ENCODE measurements at places on chromosomes 16 and 17.
A peak's percentile ranks its signal among the peaks of the same experiment; 100 is the strongest.

- no peak for DNase-seq
Observed at GRCh38 chr17:82848022-82848592, 8.3 kb upstream of the ZNF750 start.

- no peak for DNase-seq
Observed at GRCh38 chr16:26985100-26986065, 81.3 kb upstream of the C16orf82 start.

DNA sequence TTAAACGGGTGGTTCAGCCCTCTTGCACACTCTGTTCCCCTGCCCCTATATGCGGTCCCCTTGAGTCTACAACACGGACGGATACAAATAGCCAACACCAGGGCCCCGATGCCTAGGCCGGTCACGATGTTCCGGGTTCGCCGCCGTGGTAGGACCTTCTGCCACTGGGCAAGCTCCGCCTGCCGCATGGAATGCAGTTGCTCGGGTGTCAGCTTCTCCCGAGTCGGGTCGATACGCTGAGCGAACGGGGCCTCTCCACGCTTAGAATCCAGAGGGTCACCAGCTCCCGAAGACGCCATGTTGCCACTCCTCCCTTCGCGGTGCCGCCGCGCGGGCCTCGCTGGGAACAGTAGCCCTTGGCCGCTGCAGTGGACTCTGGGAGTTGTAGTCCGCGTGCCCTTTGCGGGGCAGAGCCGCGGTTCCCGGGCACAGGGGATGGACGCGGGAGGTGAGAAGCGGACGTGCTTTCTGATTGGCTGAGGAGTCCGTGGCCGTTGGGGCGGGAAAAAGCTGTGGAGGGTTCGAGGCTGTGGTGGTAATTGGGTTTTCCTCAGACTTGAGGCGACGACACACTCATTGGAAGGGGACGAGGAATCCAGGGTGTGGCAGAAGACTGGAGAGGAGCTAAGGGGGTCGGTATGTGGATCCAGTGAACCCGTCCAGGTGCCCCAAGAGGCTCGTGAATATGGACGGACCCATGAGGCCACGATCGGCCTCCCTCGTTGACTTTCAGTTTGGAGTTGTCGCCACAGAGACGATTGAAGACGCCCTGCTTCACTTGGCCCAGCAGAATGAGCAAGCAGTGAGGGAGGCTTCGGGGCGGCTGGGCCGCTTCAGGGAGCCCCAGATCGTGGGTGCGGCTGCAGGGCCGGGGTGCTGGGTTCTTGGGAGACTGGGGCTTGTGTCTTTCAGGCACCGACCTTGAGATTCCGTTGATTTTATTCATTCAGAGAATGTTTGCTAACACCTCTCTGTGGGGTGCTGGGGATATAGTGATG is at the start of the genes CNTD1 and COA3:
Gene CNTD1 (plus strand): TSS at position 479 of the 998 bp plus-strand sequence. CDS start 207 bp downstream, at position 686.
Gene COA3 (minus strand): TSS at position 322 of the 998 bp plus-strand sequence. CDS start 23 bp downstream, at position 299.
- DNase-seq, result peak; percentile 85

- DNase-seq, result peak; percentile 36
Observed at GRCh38 chr17:30379903-30380381, 1.2 kb downstream of the CPD start.

DNA sequence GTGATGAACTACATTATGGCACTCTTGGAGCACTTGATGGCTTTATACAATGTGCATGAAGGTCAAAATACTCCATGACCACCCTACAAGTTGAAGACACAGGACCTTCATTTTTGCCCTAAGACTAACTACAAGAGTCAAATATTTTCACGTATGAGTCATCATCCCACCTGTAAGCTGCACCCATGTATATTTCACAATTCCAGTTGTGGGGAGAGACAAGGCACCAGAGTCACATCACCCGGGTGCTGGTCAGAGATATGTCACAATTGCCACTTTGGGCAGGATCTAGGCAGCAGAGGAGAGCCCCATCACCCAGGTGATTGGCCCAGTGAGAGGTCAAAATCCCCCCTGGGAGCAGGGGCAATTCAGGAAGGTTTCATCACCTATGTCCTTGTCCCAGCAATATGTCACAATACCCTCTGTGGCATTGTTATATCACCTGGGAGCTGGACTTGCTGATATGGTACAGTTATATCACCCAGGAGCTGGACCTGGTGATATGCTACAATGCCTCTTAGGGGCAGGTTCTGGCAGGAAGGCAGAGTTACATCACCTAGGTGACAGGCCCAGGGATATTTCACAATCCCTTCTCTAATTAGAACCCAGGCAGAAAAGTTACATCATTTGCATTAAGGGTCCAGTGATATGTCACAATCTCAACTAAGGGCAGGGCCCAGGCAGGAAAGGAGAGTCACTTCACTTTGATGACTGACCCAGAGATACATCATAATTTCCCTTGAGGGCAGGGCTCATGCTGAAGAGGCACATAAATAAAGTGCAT is 1839.2 kb downstream of the TP53TG3F start:
- no peak for DNase-seq

GRCh38 chr16:8355675-8356074 is 234.6 kb downstream of the TMEM114 start:
- DNase-seq, result no peak

GRCh38 chr17:57485916-57486881 is 229.9 kb downstream of the MSI2 start:
- no peak for DNase-seq

DNA sequence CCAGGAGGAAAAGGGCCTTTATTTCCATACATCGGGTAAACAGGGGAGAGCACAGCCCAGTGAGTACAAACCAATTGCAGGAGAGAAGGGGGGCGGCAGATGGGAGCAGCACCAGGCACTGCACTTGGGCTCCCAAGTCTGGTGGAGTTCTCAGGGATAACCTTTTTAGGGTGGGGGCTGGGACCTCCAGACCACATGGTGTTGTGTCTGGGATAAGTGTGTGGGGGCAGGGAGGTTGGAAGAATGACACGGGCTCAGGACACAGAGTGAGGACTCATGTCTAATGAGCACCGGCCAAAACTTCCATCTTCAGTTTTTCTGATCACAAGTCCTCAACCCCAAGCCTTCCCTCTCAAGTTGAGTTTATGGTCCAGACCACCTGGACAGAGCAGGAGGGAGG is 30.6 kb downstream of the PIPOX start:
- DNase-seq, result no peak

GRCh38 chr16:55062442-55062841 is 131.8 kb downstream of the IRX5 start:
- DNase-seq, result no peak
